ENCODE measurements at places on chromosomes 16 and 17.

- no peak for DNase-seq
Measured at GRCh38 chr17:50213026-50214022, 11.9 kb upstream of the COL1A1 start.

DNA sequence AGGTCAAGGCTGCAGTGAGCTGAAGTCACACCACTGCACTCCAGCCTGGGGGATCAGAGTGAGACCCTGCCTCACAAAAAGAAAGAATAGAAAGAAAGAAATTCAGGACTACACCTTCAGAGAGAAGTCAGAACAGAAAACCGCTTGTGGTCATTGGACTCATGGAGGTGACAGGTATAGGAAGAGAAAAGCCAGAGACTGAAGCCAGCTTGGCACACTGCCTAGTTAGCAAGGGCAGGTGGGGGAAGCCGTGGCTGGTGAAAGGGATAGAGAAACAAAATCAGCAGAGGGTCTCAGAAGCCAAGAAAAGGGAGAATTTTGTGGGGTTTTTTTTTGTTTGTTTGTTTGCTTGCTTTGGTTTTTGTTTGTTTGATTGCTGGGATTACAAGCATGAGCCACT is 32.9 kb upstream of the SKAP1 start:
- no peak for DNase-seq

DNA sequence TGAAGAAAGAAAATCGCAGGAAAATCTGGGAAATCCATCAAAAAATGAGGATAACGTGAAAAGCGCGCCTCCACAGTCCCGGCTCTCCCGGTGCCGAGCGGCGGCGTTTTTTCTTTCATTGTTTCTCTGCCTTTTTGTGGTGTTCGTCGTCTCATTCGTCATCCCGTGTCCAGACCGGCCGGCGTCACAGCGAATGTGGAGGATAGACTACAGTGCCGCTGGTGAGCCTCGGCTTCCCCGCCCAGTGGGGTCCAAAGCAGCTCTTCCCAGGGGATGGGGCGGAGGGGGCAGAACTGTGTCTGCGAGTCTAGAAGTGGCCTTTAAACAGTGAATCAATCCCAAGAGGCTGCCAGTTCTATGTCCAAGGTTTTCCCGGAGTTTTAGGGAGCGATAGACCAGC is 19.8 kb downstream of the FAM234A start:
- DNase-seq: no peak

DNA sequence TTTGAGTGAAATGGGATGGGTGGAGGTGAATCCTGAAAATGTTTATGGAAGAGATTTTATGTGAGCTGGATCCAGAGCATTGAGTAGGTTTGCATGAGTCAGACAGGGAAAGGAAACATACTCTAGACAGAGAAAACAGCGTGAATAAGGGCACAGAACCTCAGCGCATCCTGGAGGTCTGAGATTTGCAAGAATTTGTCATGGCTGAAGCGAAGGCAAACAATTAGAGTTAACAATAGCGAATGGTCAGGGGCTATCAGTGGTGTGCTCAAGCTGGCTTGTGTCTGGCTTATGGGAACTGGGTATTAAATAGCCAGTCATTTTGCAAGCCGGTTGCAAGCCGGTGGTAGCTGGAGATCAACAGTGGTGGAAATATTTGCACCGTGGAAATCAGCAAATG is 36.4 kb downstream of the MAP2K6 start:
- no peak for DNase-seq

DNA sequence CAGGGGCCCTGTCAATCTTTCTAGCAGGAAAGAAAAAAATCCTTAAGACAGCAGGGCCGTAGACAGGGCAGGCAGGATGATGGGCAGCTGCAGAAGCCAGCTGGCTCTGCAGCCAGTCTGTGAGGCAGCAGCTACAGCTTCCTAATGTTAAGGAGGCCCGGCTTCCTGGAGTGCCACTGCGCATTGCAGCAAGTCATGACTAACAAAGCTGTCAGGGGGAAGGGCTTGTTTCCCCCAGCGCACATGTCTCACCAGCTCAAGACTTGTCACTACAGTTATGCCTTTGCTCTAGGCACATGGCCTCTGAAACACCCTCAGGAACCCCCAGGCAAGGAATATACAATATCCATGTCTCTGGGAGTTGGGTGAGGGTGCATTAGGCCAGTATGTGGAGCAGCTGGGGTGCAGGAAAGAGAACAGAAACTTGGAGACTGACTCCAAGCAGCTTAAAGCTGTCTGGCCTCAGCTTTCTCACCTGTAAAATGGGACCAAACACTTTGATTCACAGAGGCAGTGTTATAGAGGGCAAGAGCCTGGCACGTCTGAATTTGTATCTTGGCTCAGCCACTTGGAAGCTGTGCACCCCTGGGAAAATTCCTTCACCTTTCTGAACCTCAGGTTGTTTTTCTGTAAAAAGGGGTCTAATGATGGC is 220.0 kb downstream of the HAPSTR1 start:
- no peak for DNase-seq

GRCh38 chr16:66610111-66610820 is 5.8 kb downstream of the CMTM3 start:
- DNase-seq: no peak
